Globus pallidus (tissue), 1 donor: ENCODE measurements at places on chromosomes 1 and 21.

DNA sequence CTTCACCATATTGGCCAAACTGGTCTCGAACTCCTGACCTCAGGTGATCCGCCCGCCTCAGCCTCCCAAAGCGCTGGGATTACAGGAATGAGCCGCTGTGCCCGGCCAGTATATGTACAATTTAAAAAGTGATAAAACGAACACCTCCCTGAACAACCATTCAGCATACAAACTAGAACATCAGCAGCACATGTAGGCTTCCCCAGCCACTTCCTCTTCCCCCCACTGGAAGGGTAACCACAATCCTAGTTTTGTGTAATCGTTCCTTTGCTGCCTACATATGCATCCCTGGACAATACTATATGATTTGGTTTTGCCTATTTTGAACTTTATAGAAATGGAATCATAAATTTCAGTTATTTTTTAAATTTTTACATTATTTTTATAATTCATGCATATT is 60.4 kb downstream of the DESI2 start:
- no peak for DNase-seq

- DNase-seq, result peak; percentile 66
Observed at GRCh38 chr1:44505210-44505993, 100.3 kb downstream of the RNF220 start.

DNA sequence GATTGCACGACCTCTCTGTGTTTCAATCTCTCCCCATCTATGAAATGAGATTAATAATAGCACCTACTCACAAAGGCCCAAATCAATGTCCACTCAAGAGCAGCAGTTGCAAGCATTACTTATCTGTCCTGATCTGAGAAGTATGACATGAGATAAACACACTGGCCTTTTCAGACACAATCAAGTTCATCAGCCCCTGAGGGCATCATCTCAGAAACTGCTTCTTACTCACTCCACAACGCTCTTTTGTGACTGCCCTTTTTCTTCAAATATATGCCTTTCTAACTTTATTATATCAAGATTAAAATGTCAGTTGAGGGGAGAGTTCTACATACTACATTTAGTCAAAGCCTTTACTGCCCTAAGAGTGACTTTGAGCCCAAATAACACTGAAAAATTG is 371.9 kb upstream of the SPAG17 start:
- no peak for DNase-seq

- DNase-seq, result no peak
Observed at GRCh38 chr1:37085393-37085792, 51.1 kb upstream of the GRIK3 start.

GRCh38 chr1:35452106-35452774 is 105.0 kb downstream of the KIAA0319L start:
- peak; percentile 58 for DNase-seq

GRCh38 chr1:16324456-16324890 is 27.8 kb downstream of the FBXO42 start:
- no peak for DNase-seq

GRCh38 chr1:33086384-33086850 is 5.5 kb downstream of the AZIN2 start:
- DNase-seq, result peak; percentile 86

GRCh38 chr1:198024782-198025181 is 107.6 kb downstream of the LHX9 start:
- no peak for DNase-seq

DNA sequence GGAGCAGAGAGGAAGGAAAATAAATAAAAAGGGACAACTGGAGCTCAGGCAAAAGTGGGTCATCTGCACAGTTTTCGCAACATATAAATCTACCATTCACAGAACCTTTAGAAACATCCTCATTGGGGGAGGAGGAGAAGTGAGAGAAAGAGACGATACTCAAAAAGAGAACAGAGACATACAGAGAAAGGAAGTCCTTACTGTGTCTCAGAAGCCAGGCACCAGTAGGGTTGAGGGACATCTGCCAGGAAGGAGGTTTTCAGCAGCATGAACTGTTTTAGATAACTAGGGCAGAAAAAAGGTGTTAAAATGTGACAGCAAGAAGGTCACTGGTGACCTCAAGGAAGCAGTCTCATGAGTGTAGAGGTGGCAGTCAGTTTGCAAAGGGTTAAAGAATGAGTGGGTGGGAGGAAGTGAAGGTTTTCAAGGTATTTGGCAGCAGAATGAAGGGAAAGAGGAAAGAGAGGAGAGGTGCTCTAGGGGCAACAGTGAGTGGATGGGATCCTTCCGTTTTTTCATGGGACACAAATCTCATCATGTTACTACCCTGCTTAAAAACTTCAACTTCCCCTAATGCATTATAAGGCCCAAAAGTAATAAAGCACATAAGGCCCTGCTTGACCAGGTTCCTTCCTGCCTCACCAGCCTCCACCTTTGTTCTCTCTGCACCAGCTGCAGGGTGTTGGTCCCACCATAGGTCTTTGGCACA is 9.5 kb downstream of the JAK1 start:
- peak; percentile 41 for DNase-seq

DNA sequence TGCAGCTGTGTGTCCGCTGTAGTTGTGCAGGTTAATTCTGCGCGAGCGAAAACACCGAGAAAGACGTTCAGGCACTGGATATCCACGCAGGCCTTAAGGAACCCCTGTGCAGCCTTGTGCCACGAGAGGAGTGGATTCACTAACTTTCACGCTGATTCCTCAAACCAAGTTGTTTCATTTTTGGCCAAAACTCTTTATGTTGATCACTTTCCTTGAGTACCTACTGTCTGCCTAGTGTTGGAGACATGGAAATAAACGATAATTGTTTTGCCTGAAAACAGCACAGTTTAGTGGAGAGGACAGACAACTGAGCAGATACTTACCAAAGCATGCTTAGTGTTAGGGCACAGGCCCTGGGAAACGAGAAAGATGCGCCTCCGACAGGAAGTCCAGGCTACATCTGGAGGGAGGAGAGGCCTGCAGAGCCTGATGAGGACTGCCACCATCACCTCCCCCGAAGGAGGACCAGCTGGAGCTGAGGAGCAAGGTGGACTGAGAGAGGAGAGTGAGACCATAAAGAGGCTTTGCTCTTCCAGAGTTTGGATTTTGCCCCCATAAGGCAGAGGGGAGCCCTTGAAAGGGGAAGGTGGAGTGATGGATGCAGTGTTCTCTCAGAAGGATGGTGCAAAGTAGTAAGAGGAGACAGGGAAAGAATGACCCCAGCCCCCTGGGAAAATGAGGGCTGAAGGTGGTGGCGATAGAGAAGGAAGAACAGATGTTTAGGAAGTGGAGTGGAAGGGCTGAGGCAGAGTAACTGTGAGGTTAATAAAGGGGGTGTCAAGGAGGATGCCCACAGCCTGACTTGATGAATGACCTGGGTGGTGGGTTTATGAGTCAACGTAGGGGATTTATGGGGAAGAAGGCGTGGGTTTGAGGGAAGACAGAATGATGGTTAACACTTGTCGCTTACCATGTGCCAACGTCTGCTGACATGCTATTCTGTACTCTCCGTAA is 956 bp upstream of the SCAF4 start:
- DNase-seq, result peak; percentile 62

DNA sequence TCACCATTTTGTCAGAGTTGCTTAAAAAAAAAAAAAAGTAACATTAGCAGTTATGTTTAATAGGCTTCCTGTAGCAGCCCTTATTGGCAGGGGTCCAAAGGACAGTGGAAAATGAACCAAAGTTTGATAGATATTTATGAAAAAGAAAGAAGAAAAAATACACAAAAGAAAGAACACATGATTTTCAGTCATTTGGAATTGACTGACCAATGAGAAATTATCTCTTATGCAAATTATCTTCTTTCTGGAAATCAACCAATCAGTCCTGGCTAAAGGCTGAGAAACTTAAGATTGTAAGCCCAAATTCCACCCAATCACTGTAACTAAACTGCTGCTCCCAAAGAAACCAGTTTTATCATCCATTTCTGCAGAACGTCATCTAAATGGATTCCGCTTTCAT is 282.4 kb downstream of the TM2D1 start:
- DNase-seq, result no peak

- DNase-seq, result no peak
Observed at GRCh38 chr1:203283597-203283996, 21.7 kb upstream of the BTG2 start.

- DNase-seq, result no peak
Observed at GRCh38 chr1:32886828-32887414, 630 bp downstream of the HPCA start.

- DNase-seq, result no peak
Observed at GRCh38 chr1:74790453-74790852, 57.5 kb downstream of the TYW3 start.

GRCh38 chr1:29779146-29779545 is 542.8 kb downstream of the PTPRU start:
- DNase-seq, result no peak

DNA sequence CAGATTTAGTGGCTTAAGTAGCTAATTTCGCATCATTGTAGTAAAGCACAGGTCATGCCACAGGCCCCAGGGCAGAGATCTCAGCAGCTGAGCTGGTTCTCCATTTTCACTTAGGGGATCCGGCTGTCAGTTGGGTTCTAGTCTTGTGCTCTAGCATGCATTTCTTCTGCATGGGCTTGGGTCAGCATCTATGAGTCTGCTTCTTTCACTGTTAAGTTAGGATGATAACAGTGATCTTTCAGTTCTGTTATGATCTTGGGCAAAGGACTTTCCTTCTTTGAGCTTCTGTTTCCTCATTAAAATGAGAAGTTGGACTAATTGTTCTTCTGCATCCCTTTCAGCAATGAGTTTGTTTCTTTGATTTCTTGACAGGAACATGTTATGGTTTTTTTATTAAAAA is 123.6 kb upstream of the DNAH14 start:
- DNase-seq, result no peak

DNA sequence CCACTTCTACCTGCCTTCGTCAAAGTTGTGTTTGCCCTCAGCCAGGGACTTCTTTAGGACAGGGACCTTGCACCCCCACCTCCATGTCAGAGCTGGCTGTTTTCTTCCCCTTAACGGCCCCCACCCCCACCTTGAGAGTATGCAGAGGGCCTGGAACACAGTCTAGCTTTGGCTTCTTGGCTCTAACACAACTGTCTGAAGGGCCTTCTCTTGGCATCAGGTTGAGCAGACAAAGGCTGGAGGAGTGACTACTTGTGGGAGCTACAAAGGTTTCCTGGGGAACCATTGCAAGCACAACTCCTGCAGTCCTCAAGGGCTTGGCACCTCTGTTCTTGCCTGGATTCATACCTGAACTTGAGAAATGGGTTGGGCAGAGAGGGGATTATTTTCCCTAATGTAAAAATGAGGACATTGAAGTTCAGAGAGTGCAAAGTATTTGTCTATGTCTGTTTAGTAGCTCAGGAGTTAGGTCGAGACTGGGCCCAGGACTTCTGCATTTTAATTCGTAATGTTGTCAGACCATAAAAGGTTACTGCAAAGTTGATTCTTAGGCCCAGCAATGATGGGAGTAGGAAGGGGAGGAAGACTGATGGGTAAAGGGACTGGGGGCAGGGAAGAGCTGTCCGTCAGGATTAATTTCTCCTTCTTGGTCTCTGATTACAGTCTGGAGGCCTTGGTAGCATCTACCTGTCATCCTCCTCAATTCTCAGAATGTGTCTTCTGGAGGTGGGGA is 2.6 kb downstream of the CYP4B1 start:
- DNase-seq, result no peak

- DNase-seq, result no peak
Observed at GRCh38 chr1:111709986-111710385, 29.2 kb downstream of the INKA2 start.

DNA sequence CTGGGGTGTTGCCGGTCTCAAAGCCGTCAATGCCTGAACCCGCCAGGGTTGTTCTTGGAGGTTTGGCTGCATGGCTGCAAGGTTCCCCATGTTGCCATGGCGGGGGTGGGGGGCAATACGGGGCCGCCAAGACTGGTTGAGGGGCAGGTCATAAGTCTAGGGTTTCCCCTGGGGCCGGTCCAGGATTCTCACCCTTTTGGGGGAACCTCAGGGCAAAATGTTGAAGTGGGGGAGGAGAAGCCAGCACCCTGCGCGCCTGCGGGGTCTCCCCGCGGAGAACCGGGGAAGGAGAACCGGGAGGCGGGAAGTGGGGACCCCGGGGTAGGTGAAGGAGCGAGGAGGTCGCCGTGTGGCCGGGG is 401 bp upstream of the ARHGEF10L start:
- DNase-seq, result no peak

GRCh38 chr1:52180176-52180575 is 38.3 kb downstream of the ZFYVE9 start:
- DNase-seq, result no peak

DNA sequence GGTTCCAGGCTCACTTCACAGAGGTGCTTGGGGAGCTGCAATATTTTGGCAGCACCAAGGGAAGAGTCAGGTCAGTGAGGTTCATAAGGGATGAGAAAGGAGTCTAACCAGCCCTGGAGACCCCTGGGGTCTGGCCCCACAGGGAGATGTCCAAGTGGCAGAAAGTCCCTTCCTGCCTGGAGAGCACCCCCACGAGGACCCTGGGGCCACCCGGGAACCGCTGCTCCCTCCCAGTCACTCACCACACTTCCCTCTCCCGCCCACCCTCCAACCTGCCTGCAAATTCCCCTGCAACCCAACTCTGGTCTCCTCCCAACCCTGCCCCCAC is 6.5 kb upstream of the ITGB2 start:
- DNase-seq, result no peak

DNA sequence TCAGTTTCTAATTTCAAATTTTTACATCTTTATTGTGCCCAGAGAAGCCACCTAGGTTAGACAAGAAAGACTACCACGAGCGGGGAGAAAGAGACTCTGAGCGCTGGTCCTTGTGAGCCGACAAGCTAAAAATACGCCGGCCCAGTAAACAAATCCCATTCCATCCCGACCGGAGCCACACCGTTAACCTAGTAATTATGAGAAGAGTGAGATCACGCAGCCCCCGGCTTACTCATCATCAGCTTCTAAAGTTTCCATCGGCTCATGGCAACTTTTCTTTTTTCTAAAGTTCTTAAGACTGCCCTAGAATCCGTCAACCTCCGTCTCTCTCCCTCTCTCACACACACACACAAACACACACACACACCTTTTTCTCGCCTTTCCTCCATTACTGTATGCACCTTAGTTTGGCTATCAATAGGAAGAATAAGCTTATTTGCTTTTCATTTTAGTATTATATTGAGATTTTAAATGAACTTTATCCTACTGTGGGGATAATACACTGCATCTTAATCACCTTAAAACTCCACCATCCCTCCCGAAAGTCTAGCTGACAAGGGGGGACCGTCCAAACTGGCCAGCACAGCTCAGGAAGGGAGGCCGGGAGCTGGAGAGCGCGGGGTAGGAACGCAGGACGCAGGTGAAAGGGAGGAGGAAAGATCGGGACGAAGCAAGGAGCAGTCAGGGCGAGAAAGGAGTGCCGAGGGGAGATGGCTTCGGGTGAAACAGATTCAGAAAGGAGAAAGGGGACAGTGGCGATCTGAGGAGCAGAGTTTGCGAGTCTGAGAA is 728 bp downstream of the OTUD7B start:
- DNase-seq, result peak; percentile 66

GRCh38 chr1:92484472-92485380 is 2.0 kb downstream of the GFI1 start:
- no peak for DNase-seq

- no peak for DNase-seq
Observed at GRCh38 chr1:212827171-212827776, 20.2 kb downstream of the SPATA45 start.

DNA sequence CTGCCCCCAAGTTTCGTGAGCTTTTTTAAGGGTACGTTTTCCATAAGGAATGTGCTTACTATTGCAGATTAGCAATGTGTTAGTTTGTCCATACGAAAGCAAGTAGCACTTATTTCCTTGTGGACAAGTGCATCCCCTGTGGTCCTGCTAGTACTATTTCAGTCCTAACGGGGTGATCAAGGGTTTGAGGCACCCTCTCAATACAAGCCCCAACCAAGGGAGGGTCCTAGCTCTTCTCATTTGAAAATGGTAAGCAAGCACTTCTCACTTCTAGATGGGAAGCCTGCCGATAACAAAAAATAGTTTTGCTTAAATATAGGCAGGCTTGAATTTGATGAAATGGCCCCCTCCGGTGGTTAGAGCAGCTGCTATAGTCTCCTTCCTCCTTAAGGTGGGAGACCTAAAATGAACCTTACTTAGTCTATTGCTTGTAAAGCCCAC is 64.0 kb upstream of the HMCN1 start:
- peak; percentile 19 for DNase-seq
